Renal cortical epithelial cell (primary cell): ENCODE measurements at places on chromosomes 1 and 21. TPM values are rescaled to one million over a fixed set of nuclear protein-coding genes. Genes with fewer than 3 reads are reported as not detected.

DCST1 gene
- not detected in 2 replicates for total RNA-seq

NOS1AP gene
- total RNA-seq, result 0.99 TPM in 1 of 2 replicates, not detected in the other

HSD11B1 gene
- total RNA-seq, result not detected in 2 replicates

WLS gene
- 32.5 and 53.1 TPM in 2 replicates for total RNA-seq

RGSL1 gene
- total RNA-seq, result 0.15 TPM in 1 of 2 replicates, not detected in the other

ELAPOR1 gene
- total RNA-seq, result 0.17 and 0.99 TPM in 2 replicates

HES2 gene
- total RNA-seq, result 5.8 and 13.0 TPM in 2 replicates

MANEAL gene
- total RNA-seq, result 2.1 and 4.3 TPM in 2 replicates

IFNAR1 gene
- 19.6 and 58.3 TPM in 2 replicates for total RNA-seq

- peak; percentile 100 for DNase-seq
Measured at GRCh38 chr1:218705911-218706893, 361.1 kb downstream of the TGFB2 start.

- DNase-seq, result no peak
Measured at GRCh38 chr1:156814571-156815260, 1.9 kb downstream of the SH2D2A start.

- no peak for DNase-seq
Measured at GRCh38 chr1:24878775-24879742, 51.0 kb downstream of the RUNX3 start.

- peak; percentile 93 for DNase-seq
Measured at GRCh38 chr1:55310505-55310971, 95.4 kb upstream of the USP24 start.

GRCh38 chr1:197066719-197067456 lies at the start of gene F13B:
Gene F13B, minus strand, starts transcription at chr1:197067260. Its CDS starts 37 bp downstream, at chr1:197067223.
- peak; percentile 15 for DNase-seq

- DNase-seq, result no peak
Measured at GRCh38 chr1:23051290-23051909, 32.1 kb downstream of the KDM1A start.

GRCh38 chr21:31660259-31660565 lies 719 bp downstream of the SOD1 start:
- no peak for DNase-seq

DNA sequence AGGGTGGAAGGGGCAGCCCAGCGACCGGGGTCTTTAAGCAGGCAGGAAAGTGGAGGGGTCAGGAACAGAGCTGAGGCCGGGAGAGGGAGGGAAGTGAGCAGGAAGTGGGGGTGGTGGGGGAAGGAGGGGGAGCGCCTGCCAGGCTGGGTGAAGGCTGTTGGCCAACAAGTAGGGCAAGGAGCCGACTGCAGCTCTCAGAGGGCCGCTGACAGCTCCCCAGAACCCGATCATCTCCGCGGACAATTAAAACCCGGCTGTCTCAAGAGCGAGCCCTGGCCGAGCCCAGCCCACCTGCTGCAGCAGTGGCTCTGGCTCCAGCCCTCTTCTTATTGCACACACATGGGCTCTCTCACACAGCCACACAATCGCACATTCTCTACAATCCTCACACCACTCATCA lies 51.6 kb downstream of the GRIK3 start:
- DNase-seq, result no peak

- no peak for DNase-seq
Measured at GRCh38 chr1:29821605-29822004, 585.3 kb downstream of the PTPRU start.

- DNase-seq, result no peak
Measured at GRCh38 chr1:220315070-220315839, 43.0 kb upstream of the RAB3GAP2 start.

GRCh38 chr1:203464226-203464625 lies 11.4 kb upstream of the PRELP start:
- DNase-seq, result no peak

- no peak for DNase-seq
Measured at GRCh38 chr21:18298228-18298627, 53.6 kb downstream of the CHODL start.

DNA sequence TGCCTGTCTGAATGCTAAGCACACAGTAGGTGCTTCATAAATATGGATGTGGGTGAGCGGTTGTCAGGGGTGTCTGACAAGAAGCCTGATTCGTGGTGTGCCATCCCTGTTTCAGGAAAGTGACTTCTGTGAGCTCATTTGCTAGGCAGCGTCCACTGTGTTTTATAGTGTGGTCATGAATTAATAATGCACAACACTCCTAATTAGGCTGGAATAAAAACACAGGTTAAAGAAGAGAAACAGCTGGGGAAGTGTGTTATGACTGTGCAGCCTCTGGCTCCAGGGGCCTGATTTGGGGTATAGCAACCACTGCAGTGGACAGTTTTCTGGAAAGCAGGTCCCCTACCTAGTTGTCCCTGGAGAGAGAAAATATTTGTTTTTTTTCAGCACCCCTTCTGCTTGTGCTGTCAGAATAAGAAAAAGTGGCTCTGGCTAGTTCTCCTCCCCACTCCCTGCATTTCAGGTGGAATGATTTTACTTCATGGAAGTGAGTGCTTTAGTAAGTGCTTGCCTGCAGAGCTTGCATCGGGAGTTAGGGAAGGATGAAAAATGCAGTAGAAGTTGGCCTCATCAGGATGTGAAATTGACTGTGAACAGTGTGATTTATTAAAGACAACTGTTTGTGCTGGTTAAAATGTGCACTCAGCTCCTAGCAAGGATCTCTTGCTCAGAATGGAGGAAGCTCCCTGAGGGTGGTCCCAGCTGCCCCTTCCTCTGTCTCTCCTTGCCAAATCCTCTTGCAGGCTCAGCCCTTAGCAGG lies 333.8 kb downstream of the HHAT start:
- DNase-seq, result no peak

GRCh38 chr1:6163973-6164617 lies 16.0 kb downstream of the CHD5 start:
- no peak for DNase-seq

DNA sequence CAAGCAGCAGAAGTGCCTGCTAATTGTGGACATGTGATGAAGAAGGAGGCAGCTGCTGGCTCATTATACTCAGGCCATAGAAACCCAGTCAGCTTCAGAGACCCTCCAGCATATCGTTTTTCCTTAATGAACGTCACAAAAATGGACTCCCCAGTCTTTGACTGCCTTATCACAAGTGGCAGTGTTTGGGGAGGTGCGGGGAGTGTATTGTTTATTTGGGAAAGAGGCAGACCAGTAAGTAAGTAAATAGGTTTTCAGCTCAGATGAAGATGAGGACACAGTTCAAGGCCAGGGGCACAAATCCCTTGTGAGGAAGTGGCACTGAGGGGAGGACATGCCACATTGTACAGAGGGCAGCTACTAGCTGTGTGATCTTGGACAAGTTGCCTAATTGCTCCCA lies 43.5 kb upstream of the NRDC start:
- no peak for DNase-seq

- no peak for DNase-seq
Measured at GRCh38 chr1:155173478-155174323, at the start of gene TRIM46. Gene TRIM46, plus strand, starts transcription at chr1:155173849. Its CDS starts 118 bp downstream, at chr1:155173967.

GRCh38 chr1:96475903-96476302 lies 245.7 kb upstream of the PTBP2 start:
- no peak for DNase-seq

DNA sequence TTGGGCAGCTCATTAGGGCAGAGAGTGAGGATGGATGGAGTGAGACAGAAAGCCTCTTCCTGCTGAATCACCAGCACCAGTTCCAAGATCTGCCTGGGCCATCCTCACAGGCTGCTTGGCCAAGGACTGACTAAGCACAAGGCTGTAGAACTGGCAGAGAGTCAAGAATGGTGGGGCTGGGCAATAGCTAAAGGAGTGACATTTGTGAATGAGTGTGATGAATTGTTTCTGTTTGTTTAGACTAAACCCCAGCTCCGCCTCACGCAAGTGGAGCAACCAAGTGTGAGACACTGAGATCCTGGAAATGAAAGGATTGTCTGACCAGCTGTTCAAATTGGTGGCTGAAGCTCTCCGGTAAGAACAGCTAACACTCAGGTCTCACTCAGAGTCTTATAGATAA lies 38.6 kb downstream of the BRINP2 start:
- DNase-seq, result peak; percentile 99

DNA sequence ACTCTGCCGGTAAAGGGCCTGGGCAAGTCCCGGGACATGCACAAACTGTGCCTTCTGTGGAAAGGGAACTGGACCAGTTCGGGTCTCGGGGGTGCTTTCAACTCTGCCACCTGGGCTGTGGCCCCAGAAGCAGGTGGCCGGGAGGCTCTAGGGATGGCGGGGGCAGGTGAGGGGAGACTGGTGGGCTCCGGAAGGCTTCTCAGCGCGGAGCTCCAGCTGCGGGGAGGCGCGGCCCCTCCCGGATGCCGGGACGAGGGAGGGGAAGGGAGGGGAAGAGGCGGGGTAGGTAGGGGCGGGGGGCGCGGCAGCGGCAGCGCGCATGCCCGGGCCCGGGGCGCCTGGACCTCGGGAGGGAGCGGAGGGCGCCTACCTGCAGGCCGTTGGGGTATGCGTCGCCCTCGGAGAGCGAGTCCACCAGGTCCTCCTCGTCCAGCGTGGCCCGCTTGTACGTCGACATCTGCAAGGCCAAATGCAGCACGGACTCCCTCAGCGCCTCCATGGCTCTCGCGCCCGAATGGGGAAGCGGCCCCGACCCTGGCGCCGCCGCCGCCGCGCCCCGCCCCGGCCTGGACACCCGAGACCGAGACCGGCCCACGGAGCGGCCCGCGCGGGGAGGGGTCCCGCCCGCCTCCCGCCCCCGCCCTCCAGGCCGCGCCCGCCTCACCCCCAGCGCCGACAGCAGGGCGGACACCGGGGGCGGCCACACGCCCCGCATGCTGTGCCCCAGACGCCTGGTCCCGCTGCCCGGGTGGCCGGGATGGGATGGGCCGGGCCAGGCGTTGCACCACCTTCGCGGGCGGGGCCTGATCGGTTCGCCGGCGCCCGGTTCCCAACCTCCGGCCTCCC lies at the start of gene ECE1:
Gene ECE1, minus strand, starts transcription at position 764 of the 846 bp plus-strand sequence. Its CDS starts 49 bp downstream, at position 715.
- DNase-seq, result no peak

DNA sequence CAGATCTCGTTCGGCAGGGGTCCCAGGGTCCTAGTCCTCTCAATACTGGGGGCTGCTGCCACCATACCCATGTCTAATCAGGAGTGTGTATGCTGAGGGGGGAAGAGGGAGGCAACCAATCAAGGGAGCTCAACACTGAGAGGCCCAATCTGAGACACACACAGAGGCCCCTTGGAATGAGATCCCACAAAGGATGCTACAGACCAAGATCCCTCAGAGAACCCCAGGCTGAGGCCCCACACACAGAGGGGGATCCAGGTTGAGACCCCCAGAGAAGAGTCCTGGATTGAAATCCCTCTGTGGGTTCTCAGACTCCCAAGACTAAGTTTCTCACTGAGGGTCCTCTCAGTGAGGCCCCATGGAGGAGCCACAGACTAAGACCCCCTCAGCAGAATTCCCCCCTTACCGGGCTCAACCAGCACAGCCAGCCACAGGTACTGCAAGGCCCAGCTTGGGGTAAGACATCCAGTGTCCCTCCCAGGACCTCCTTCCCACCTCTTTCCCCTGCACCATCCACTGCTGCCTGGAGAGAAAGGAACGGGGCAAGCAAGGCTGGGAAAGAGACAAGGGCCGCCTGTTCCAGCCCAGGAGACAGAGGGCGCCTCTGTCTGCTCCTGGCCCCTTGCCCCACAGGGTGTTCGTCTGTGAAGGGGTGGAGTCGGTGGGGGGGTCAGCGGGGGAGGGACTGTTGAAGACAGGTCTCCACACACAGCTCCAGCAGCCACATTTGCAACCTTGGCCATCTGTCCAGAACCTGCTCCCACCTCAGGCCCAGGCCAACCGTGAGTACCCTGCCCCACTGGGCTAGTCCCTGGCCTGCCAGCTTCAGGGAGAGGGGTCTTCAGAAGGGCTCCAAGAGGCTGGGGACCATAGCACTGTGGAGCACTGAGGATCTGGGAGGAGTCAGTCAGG lies at the start of gene S100A1:
Gene S100A1, plus strand, starts transcription at position 720 of the 912 bp plus-strand sequence. CDS start 2,088 bp downstream, outside the sequence.
- DNase-seq, result no peak

GRCh38 chr1:211344152-211344618 lies 17.6 kb downstream of the TRAF5 start:
- DNase-seq, result no peak

GRCh38 chr1:54229281-54229891 lies 29.4 kb downstream of the MRPL37 start:
- DNase-seq, result peak; percentile 47

- DNase-seq, result no peak
Measured at GRCh38 chr1:112507921-112508277, 866 bp upstream of the WNT2B start.

DNA sequence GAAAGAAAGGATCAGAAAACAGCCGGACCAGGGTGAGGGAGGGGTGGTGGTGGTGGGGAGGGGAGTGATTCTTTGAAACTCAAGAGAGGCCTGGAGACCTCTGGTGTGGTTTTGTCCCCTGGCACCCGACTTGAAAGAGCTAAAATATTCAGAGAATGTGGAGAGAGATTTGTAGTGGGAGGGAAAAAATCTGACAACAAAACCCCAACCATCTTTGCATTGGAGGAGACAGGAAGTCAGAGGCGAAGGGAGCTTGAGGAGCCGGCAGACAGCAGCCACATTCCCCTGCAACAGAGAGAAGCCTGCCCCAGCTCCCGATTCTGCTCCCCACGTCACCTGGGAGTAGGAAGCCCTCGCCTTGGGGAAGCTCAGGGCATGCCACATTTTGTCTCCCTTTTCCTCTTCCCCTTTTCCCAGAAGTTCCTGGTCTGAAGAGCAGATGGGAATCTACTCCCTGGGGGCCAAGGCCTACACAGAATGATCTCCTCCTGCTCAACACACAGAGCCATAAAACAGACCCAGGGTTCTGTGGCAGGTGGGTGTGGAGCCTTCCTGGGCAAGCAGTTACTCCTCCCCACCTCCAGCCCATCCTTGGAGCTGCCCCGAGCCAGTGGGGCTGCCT lies 84.9 kb downstream of the ITPKB start:
- no peak for DNase-seq

DNA sequence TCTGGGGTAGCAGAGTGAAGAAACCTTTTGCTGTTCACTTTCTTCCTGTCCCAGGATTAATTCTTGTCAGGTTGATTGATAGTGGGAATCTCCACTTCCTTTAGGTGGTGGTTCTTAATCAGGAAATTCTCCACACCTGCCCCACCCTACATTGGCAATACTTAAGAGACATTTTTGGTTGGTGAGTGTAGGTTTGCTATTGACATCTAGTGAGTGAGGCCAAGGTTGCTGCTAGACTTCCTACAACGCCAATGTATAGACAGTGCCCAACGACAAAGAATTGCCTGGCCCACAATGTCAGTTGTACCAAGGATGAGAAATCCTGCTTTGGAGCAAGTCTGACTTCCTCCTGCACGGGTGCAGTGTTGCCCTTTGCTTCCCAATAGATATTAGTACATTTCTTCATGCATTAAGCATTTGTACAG lies 38.5 kb downstream of the MAP3K7CL start:
- peak; percentile 76 for DNase-seq
